ENCODE measurements at places on chromosomes 6 and 20. TPM values are rescaled to one million over a fixed set of nuclear protein-coding genes. Genes with fewer than 3 reads are reported as not detected.

DNA sequence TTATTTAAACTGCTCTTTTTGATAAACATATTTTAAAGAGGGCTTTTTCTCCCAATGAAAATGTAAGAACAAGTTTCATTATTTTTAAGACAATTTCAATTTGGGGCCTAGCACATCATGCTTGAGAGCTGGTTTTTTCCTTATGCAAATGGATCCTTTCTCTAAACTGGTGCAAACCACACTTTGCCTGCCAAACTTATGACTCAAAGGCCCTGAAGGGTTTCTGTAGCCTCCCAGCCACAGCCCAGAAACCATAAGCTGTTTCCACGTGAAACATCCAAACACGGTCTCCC lies 451 bp upstream of the HSF2 start:
- no peak for DNase-seq

GRCh38 chr6:37569743-37570481 lies 70.2 kb upstream of the CCDC167 start:
- DNase-seq, result no peak

- DNase-seq, result no peak
Measured at GRCh38 chr20:23103284-23104018, 17.3 kb upstream of the CD93 start.

- DNase-seq, result peak; percentile 26
Measured at GRCh38 chr6:166785131-166785530, 158.1 kb upstream of the RPS6KA2 start.

DNA sequence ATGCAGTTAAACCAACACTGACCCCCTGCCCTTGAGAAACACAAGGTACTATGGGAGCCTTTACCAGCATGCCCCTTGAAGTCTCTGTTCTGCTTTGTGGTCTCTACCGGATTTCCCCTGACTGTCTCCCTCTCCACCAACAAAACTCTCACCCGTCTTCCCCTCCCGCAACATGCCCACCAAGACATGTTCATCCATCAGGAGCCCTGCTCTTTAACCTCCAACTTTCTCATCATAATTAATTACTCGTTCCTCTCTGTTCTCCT lies 1.1 kb downstream of the ZNF165 start:
- no peak for DNase-seq

DNA sequence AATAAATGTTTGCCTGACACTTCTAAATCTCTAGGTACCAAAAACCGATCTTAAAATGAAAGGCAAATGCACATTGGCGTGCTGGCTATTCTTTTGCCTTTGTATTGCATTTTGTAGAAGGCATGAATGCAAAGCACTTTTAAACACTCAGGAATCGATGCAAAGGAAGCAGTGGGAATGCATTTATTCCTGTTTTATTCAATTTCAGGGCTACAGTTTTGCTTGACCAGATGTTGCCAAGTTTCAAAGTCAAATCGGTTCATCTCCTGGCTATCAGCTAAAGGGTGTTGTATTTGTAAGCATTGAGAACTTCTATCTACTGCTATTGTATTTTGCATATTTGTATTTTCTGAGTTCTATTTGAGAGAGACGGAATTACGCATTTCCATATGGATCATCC lies 659.8 kb upstream of the SLC35B3 start:
- DNase-seq, result no peak

DNA sequence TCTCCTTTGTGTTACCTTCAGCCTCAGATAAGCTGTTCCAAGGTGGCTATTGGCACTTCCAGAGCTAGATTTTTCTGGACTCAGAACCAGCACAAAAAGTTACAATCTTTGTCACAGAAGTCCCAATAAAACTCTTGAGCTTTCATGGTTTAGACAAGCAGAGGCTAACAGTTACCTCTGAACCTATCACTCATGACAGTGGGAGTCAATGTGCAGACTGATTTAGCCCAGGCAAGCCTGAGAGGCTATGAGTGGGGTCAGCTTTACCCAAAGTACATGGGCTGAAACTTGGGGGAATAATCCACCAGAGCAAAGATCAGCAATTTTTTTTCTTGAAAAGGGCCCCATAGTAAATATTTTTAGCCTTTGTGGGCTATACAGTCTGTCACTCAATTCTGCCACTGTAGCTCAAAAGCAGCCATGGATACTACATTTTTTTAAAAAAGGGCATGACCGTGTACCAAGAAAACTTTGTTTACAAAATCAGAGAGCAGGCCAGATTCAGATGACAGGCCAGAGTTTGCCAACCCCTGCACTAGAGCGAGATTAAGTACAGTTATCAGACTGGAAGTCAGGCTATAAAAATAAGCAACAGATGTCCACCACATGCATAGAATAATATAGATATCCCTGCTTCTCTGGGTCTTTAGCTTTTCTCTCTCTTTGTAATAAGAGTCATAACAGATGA lies 20.0 kb downstream of the CCN2 start:
- DNase-seq, result no peak

DNA sequence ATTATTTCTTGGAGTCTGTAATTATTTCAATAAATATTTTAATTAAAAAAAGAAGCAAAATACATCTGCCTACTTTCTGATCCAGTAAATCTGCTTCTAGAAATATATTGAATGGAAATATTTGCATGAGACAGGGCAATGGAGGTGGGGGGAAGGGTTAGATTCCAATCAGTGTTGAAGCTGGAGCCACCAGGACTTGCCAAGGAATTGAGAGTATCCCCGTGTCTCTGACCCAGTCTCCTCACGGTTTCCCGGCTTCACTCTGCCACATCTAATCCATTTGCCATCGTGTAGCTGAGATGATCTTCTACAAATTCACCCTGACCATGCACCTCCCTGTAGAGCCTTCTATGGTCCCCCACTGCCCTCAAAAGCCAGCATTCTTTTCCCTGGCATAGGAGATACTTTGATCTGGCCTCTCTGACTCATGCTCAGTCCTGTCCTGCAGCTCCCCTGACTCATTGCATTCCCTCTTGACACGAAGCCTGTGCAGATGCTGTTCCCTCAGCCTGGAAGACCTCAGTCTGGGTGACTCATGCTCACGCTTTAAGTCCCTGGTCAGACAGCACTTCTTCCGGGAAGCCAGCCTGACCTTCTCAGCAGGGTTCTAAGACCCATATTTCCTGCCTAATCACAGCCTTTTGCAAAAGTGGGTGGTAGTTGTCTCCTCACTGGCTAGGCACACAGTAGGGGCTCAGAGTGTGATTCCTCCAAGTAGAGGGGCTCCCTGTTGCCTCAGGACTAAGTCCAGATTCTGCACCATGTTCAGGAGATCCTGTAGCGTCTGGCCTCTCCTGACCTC lies 23.0 kb upstream of the FKBP1A start:
- DNase-seq, result no peak

GRCh38 chr6:39543950-39544349 lies 181.3 kb downstream of the KIF6 start:
- DNase-seq, result no peak

GRCh38 chr6:43736211-43736786 lies 33.7 kb upstream of the VEGFA start:
- DNase-seq, result no peak

DNA sequence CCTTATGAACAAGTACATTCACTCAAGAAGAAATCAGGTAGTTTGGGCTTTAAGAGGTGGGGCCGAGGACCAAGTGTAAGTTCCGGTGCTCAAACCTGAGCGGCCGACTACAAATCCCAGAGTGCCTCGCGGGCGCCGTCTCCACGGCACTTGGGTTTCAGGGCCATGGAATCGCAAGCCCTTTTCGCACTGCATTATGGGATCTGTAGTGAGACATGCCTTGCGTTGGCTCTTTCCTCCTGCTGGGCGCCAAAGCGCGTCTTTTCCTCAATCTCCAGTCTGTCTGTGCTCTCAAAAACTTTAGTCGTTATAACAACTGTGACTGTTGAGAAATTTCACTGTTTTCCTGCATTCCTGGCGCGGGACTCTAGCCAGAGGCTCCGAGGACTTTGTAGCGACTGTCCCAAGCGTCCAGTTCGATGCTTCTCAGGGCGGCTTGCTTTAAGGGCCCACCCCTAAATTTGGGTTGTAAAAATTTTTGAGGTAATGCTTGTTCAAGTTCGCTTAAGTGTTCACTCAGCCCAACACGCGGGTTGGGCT lies 408 bp upstream of the FBXO9 start:
- DNase-seq, result peak; percentile 93

GRCh38 chr6:3741477-3741871 lies 10.0 kb downstream of the PXDC1 start:
- no peak for DNase-seq

GRCh38 chr6:38404355-38404754 lies 235.4 kb downstream of the BTBD9 start:
- no peak for DNase-seq

DNA sequence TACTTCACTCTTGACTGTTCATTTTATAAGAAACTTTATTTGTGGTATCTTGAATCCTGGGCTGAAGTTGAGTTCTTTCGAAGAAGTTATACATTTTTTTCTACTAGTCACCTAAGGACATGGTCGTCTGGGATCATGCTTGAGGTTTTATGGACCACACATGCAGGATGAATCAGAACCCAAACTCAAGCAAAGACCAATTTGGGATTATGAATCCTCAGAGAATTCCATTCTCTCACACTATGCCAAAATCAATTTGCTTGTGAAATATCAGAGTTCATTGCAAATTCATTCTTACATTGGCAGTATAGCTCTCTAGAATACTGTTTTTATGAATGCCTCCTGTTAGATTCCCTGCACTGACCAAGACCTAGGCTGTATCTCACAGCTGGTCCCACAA lies 114.3 kb upstream of the HDAC2 start:
- DNase-seq, result no peak

- no peak for DNase-seq
Measured at GRCh38 chr20:48668451-48668946, 159.3 kb downstream of the PREX1 start.

GRCh38 chr6:162442687-162443086 lies 284.9 kb downstream of the PRKN start:
- no peak for DNase-seq

DNA sequence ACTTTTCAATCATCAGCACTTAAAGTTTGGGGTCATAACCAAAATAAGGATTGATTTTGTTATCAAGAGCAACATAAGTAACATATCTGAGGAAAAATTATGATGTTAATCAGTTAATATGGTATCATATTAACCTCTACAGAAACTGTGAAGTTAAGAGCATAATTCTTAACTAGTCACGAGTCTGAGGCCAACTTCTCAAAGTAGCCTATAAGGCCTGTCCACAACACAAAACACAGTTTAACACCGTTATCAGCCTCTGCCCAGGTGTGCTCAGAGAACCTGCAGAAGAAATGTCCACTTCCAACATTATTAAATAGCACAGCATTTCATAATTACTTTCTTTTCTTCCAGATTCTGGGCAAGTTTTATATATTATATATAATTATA lies 1.1 kb downstream of the STX7 start:
- no peak for DNase-seq

DNA sequence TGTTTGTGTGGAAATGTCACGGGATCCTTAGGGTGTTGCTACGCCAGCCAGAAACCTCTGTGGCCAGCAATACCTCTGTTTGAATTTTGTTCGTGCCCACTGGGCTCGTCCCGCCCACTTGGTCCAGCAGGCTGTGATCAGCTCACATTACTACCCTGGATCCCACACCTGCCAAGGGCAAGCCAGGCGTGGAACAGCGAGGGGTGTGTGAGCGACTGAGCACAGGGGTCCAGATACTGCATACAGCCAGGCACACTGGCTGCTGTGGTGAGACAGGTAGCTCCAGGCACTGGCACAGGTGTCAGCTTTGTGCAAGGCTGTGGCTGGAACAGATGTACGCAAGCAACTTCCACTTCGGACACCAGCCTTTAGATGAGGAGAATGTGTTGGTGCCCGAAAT lies 718.9 kb downstream of the EPHA7 start:
- no peak for DNase-seq

- DNase-seq, result no peak
Measured at GRCh38 chr20:10330071-10330470, 104.0 kb downstream of the MKKS start.

GRCh38 chr6:28005975-28006374 lies 48.9 kb downstream of the OR2B6 start:
- DNase-seq, result no peak

- peak; percentile 84 for DNase-seq
Measured at GRCh38 chr6:36623547-36624459, 29.6 kb downstream of the SRSF3 start.

- DNase-seq, result no peak
Measured at GRCh38 chr6:164025180-164025579, 610.7 kb downstream of the QKI start.

DNA sequence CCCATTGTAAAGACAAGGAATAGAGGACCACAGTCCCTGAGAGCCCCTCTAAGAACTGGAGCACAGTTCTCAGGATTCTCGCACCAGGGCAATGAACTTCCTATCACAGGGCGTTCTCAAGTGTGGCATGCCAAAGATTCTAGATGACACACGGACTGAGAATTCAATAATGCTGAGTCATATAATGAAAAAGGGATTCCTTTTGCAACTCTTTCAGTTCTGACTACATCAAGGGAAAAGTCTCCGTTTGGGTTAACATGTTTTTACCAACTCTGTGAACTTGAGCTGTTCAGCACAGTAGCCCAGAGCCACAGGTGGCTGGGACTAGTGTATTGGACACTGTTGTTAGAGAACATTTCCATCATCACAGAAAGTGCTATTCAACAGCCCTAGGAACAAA lies 3.4 kb downstream of the MED20 start:
- no peak for DNase-seq

- no peak for DNase-seq
Measured at GRCh38 chr20:19966840-19967239, 50.3 kb upstream of the NAA20 start.

DNA sequence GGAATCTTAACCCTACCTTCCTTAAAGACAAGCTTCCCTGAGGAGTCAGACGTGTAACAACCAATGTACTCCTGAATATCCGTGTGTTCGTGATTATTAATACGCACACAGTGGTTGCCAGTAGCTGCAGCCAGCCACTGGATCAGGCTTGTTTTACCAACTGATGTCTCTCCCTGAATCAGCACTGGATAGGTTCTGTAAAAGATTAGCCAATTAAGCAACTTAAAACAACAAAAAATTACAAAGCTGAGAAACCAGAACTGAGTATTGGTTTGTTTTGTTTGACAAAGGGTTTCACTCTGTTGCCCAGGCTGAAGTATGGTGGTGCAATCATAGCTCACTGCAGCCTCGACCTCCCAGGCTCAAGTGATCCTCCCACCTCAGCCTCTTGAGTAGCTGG lies 69.3 kb downstream of the MDN1 start:
- DNase-seq, result no peak

DNA sequence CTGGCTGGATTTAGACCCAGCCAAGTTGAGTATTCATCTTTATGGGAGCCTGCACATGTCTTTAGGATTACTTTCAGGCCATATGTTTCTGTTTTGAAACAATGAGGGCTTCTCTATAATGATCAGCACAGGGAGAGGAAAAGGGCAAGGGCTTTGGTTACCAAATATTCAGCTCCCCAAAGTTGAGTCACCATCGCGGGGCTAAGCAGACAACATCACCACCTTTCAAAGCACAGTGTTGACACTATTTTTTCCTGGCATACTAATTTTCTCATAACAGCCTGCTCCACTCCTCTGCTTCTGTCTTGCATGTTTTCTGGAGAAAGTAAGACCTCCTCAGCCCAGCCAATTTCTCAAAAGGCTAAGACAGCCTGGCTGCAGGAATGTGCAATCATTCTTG lies 4.9 kb downstream of the SCML4 start:
- DNase-seq, result no peak

The FNDC11 gene
- under 0.01 TPM for total RNA-seq

The LAMA5 gene
- 3.6 TPM for total RNA-seq

The SEL1L2 gene
- total RNA-seq, result not detected

The CALHM5 gene
- total RNA-seq, result 0.59 TPM

The SLC13A3 gene
- total RNA-seq, result 1.5 TPM

The CFAP61 gene
- 0.05 TPM for total RNA-seq

The BMP7 gene
- total RNA-seq, result not detected

The BHLHE23 gene
- total RNA-seq, result not detected

The RSPH4A gene
- not detected for total RNA-seq

The PLCB1 gene
- total RNA-seq, result 13.5 TPM

The NKAIN4 gene
- 0.05 TPM for total RNA-seq

The CNKSR3 gene
- 22.7 TPM for total RNA-seq
